ENCODE measurements at places on chromosomes 4 and X.

DNA sequence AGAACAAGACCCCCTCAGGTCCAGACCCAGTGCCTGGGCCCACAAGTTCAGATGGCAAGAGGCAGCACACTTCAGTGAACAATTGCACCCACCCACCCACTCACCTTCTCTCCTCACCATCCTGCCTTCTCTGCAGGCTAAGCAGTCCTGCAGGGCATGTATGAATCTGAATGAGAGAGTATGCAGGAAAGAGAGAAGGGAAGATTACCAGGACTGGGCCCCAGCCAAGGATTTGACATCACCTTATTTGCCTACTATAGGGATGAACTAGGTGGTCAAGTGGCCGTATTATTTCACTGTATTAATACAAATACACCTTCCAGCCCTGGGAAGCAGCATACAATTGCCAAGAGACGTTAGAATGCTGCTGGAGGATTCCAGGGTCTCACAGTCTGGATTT lies 2.1 kb upstream of the ZNF141 start:
- no peak for DNase-seq

GRCh38 chr4:26141911-26142638 lies 178.7 kb upstream of the RBPJ start:
- DNase-seq, result no peak

DNA sequence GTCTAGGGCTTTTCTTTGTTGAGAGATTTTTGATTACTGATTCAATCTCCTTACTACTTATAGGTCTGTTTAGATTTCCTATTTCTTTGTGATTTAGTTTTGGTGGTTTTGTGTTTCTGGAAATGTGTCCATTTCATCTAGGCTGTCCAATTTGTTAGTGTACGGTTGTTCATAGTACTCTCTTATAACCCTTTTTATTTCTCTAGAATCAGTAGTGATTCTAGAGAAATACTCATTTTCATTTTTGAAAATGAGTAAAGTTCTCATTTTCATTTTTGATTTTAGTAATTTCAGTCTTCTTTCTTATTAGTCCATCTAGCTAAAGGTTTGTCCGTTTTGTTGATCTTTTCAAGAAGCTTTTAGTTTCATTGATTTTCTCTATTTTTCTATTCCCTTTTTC lies 7.5 kb downstream of the IL13RA1 start:
- no peak for DNase-seq

DNA sequence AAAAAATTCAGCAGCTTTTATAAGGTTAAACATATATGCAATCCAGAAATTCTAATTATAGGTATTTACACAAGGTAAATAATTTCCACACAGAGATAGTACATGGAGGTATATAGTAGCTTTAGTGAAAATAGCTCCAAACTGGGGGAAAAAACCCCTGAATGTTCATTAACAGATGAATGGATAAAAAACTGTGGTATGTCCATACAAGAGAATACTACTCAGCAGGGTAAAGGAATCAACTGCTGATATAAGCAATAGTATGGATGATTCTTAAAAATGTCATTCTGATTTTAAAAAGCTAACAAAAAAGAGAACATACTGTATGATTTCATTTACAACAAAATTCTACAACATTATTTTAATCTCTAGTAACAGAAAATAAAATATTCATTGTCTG lies 37.2 kb upstream of the FRMD7 start:
- no peak for DNase-seq
